ENCODE measurements at places on chromosomes 4 and X.

DNA sequence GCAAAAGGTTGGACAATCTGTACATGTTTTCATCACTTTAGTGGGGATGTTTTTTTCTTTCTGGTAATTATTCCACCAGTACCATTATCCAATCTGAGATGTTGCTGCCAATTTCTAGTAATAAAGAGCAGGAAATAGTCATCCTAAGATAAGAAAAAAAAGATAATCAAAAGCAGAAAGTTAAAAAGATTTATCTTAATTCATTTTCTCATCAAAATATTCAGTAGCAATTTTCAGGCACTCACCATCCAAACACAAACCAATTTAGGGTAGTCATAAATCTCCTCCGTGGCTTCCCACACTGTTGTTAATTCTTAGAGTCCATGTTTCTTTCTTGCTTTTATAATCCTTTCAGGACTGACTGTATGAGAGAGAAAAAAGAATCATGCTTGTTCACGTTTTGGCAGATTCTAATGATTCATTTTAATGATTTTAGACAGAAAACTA is 263.7 kb upstream of the UGT8 start:
- DNase-seq, result no peak

GRCh38 chr4:99447079-99447478 is 11.9 kb upstream of the ADH7 start:
- no peak for DNase-seq

DNA sequence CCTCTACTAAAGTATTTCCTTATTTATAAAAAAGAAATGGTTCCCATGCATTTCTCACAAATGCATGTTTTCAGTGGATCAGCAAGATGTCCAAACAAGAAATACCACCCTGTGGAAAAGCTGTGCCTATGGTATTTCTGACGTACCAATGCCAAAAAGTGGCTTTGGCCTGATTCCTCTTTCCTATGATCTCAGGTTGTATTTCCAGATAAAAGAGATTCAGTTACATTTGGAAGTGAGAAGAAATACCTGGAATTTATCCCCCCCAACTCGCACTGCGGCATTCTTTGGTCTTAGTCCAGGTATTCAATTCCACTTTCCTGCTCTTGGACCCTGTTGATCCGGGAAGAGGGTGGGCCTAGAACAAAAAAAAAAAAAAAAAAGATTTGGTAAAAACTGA is 815.9 kb upstream of the FRG1 start:
- no peak for DNase-seq

GRCh38 chr4:86878640-86879039 is 13.6 kb downstream of the C4orf36 start:
- no peak for DNase-seq

DNA sequence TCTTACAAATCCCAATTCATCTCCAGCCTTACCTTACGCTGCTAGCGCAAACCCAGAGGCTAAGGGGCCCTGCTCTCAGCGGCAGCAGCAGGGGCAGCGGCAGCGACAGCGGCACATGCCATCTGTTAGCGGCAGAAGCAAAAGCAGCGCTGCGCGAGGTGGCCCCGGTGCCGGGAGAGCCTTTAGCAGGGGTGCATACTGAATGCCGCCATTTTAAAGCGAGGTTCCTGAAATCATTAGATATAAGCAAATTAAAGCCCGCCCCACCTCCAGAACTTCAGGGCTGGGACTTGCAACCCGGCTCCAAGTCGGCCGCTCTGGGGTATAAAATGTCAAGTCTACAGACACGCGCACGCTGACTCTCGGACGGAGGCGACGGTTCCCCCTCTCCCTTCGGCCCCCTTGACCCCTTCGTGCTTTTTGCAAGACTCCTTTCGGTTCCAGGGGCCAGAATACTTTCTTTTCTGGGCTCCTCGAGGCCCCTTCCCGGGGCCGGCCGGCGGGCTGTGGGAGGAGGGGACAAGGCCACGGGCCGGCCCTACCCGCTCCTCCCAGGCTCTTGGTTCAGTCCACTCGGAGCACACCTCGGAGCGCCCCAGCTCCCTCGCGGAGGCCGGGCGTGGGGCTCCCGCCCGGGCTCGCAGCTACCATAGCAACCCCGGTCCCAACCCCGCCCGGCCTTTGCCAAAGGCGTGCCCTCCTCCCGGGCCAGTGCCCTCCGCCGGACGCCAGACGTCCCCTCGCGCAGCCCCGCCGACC is at the start of gene MBNL3:
MBNL3 (minus strand) TSS at position 220 of the 759 bp plus-strand sequence. CDS start 49,427 bp downstream, outside the sequence.
- DNase-seq, result peak; percentile 27

DNA sequence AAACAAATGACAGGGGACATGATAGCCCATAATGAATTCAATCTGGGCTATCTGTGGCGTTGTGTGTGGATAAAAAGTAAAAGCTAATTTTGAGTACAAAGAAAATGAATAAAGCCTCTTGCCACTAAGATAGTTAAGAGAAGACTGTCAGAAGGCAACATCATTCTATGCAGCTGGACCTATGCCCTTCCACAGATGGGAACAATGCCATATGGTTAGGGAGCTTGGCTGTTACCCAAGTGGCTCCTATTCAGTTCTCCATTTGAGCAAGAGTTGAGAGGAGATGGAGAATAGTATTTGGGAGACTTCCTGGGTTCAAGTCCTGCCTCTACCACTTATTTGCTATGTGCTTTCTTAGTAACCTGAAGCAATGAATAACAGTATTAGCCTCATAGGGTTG is 107.7 kb downstream of the ANXA3 start:
- DNase-seq, result no peak

GRCh38 chr4:176708771-176709311 is 83.9 kb downstream of the VEGFC start:
- no peak for DNase-seq

- no peak for DNase-seq
Measured at GRCh38 chr4:140312100-140312499, 61.3 kb upstream of the SCOC start.

DNA sequence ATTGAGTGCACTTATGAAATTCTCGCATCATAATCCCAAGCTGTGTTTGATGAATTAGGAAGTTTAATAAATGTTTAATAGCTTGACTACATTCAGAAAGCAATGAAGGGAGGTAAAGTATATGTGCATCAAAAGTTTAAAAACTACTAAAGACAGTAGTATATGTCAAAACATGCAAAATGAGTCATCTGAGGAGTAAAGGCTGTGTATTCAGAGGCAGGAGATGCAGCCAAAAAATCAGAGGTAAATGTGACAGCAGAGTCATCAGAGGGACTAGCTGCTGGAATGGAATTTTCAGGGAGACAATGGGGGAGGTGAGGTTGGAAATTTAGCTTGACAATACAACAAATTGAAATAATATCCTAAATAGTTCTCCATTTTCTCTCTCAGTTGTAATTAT is 127.0 kb upstream of the FUNDC1 start:
- no peak for DNase-seq

DNA sequence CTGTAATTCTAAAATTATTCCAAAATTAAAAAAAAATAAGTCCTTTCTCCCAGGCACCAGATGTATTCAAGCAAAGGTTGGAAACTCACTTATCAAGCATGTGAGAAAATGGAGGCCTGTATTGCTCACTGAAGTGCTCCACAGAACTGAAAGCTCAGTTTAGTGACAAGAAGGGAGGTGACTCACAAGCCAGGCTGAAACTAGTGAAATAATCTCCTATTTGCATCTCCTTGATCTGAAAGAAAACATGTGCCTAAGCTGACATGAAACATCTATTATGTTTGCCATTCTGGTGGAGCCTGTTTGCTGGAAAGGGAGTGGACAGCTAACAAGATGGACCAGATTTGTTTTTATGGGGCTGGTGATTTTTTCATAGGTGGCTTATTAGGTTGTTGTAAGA is 54.0 kb upstream of the AMELX start:
- DNase-seq, result no peak

DNA sequence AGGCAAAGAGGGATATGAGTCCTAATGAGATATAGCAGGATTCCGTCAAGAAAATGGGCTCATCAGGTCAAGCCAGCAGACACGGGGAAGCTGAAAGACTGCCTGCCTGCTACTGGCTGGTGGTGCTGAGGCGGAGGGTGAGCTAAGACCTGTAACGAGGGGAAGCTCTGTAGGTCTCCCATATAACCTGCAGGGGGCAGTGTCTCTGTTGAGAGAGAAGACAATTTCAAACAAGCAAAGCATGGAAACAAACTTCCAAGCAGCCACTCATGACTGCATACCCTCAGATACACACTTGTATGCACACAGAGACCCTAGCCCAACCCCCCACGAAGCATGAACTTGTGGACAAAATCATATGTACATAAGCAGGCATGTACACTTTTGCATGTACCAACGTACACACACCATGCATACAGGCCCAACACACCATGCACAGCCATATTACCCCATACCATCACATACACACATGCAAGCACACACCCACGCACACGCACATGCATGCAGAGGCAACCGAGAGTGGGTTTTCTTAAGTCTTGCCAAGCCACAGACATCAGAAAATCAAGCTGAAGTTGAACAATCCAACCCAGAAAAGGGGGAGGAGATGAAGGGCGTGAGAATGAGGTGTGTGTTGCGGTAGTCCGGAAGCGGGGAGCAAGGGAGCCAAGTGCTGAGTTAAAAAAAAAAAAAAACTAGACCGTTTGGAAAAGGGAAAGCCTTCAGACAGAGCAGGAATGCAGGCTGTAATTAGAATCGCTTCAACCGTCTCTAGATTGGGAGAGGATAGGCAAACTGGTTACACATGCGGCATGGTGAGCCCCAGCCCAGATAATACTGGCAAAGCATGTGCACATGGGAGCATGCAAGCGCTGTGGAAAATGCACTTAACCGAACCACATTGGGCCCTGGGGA is 71.0 kb downstream of the PJA1 start:
- peak; percentile 7 for DNase-seq

DNA sequence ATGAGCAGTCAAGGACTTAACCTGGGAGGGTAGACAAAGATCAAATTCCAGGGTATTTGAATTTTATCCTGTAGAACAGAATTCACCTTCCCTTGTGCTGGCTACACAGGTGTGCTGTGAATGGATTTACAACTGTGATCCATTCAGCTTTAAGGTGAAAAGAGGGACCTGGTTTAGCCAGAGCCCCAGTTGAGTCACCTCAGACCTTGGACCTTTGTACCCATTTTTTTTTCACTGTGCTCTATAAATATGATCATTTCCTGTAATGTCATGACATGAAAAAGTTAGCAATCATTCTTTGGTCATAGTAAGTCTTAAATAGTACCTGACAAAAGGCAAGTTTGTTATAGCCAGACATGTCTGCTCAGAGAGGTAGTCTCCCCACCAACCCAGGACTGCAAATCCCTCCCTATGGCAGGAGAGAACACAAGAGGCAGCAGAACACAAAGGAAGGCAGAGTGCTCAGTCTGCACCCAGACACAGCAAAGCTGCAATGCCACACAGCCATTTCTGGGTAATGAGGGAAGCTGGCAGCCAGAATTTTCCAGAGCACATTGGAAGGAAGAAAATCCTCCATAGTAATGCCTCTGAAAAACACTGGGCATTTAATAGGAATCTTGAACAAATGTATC is 77.9 kb downstream of the CXXC4 start:
- DNase-seq, result no peak

- no peak for DNase-seq
Measured at GRCh38 chrX:148629434-148629833, 129.0 kb downstream of the AFF2 start.

GRCh38 chrX:12919051-12919450 is 12.6 kb downstream of the TLR8 start:
- no peak for DNase-seq
